Stimulated activated CD8-positive, alpha-beta memory T cell treated with anti-CD3 and anti-CD28 coated beads, Interleukin-4, amount 100 ng/mL, for 4 hours (primary cell): ENCODE measurements at places on chromosomes 5 and 9.

DNA sequence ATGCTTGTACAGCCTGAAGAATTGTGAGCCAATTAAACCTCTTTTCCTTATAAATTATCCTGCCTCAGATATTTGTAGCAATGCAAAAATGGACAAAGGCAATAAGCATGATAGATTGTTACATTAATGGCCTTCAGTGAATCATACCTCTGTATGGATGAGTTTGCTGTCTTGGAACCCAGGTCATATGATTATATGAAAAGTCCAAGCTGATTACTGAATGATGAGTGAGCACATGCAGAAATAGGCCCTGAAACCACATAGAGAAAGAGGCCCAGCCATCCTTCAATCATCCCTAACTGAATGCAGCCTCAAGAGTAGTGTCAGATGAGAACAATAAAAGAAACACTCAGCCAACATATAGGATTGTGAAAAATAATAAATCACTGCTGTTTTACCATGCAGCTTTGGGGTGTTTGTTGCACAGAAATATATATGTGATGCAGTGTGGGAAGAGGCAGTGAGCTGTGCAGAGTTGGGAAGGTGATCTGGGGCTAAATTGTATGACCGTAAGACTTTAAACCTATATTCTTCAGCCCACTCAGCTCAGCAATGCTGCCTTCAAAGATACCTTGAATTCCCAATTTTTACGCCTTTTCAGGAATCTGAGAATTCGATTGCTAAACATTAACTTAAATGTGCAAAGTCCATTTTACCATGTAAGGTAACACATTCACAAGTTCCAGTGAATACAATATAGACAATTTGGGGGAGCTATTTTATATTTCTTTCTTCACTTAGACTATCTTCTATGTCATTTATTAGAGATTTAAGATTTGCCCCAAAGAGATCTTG, 36.3 kb upstream of the SHISAL2B start:
- no peak for DNase-seq

GRCh38 chr5:181281984-181282316, 21.0 kb upstream of the TRIM52 start:
- DNase-seq = no peak

DNA sequence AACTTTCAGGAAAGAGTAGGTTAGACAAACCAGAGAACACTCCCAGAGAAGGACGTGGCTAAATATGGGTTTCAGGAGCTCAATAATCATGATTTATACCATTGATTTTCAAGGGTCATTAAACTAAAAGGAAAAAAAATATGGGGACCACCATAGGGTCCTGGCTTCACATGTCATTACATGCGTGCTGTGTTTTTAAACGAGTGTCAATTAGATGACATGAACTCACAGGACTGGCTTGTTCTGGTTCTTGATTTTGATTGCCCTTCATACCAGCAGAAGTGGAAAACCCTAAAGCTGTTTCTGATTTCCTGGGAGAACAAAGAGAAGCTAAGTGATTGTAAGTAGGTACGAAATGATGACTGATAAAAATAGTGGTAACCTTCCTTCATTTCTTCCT, 5.8 kb downstream of the ACOT12 start:
- DNase-seq = no peak

GRCh38 chr5:40983781-40984180, 74.5 kb downstream of the C7 start:
- DNase-seq = no peak

- no peak for DNase-seq
Measured at GRCh38 chr5:82910905-82911304, 166.3 kb downstream of the TMEM167A start.

DNA sequence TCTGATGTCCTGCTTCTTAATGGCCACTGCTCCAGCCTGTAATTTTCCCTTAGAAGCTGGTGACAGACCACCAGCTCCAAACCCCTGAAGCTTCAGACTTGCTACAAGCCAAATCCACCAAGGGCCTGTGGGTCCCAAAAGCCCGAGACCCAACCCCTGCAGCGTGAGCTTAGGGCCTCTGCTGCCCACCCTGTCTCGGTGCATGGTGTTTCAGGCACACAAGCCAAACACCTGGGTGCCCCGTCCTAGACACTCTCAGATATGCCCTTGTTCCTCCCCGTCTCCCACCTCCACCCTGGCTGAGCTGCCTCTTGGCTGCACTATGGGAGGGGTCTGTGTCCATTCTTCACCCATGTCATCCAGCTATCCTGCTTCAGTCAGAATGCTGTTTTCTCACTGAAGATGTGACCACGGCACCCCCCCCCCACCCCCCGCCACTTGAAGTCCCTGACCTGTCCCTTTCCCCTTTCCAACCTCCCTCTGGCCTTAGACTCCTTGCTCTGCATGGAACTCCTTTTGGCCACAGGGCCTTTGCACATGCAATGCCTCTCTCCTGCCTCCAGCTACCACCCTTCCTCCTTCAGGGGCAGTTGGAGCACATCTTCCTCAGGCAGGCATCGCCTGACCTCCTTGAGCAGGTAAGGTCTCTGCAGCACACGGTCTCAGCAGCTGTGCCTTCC, 55.8 kb downstream of the ZNF354C start:
- DNase-seq = no peak

GRCh38 chr9:136089697-136090045, 5.4 kb downstream of the NACC2 start:
- no peak for DNase-seq

- no peak for DNase-seq
Measured at GRCh38 chr5:178357121-178357521, 124.5 kb upstream of the PHYKPL start.

- no peak for DNase-seq
Measured at GRCh38 chr9:134053401-134053871, 14.4 kb downstream of the BRD3 start.

GRCh38 chr5:168422431-168422830, 63.8 kb upstream of the RARS1 start:
- DNase-seq = no peak

DNA sequence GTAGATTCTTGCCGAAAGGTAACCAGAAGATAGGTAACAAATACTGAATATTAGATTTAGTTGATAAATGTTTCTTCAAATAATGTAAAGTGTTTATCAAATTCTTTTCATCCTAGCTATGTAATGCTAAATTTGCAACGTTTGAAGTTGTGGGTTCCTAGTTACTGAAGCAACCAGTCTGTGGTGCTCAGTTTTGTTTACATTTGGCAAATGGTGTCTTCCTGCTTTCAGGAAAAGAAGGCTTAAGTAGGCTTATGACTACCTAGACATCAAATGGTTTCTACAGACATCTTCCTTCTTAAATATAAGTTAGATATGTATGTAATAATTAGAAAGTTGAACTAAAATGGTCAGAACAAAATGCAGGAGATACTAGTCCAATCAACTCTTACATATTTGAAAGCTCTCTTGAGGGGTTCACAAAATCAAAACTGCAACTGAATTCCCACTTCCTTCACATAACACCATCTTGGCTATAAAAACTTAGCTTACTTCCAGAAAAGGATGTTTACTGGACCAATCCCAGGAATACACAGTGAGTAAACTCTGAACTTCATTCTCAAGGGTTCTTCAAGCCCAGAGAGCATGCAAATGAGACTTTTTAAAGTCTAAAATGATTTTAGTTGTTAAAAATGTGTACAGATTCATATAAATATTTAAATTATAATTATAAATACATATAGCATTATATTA, 125.7 kb upstream of the ITGA1 start:
- no peak for DNase-seq

DNA sequence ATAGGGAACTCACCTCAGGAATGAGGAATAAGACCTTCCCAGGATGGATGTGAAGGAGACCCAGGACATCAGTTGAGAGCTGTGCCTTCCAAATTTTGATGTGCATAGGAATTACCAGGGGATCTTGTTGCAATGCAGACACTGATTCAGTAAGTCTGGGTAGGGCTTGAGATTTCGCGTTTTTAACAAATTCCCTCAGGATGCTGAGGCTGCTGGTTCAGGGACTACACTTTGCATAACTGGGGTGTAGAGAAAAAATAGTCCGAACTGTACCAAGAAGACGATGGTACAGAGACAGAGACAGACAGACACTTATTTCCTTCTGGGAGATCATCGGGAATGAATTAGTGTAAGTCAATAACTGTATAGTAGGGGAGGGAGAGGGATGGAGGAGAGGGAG, 82.3 kb upstream of the FREM1 start:
- no peak for DNase-seq

GRCh38 chr5:1220831-1221230, 4.3 kb upstream of the SLC6A18 start:
- no peak for DNase-seq

GRCh38 chr5:23042226-23042625, 189.1 kb upstream of the CDH12 start:
- DNase-seq = no peak

- no peak for DNase-seq
Measured at GRCh38 chr5:61735995-61736394, 403.9 kb downstream of the ZSWIM6 start.

- no peak for DNase-seq
Measured at GRCh38 chr9:68629042-68629441, 76.0 kb upstream of the PIP5K1B start.

- DNase-seq = no peak
Measured at GRCh38 chr5:122864400-122864799, 19.0 kb downstream of the SNX24 start.

DNA sequence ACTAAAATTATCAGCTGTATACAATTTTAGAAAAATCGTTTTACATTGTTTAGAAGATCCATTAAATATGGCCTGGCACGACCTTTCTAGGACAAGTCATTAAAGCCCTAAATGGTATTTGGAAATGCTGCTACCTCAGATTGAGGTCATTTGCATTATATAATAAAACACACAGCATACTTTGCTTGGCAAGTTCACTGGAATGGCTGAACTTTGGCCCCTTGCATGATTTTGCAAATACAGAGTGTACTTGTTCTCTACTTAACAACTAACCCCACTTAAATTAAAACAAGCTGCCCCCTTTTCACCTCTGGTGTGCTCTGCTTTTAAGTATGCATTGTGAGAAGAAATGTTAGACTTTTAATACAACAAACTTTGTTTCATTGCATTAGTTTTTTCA, 860.1 kb downstream of the PTPRD start:
- no peak for DNase-seq

DNA sequence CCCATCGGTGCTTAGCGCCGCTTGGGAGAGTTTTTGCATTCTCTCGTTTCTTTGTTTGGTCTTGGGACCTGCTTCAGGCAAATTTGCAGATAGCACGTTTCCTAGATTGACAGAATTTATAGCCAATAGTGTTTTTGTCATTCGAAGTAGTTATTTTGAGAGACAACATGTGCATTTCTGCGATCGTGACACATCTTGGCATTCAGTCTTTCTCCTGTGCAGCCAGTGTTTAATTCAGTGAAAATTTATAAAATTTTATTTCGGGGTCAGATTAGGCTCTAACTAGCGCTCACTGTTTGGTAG, 830 bp downstream of the PRRC1 start:
- DNase-seq = no peak
